ENCODE measurements at places on chromosomes 2 and 18.
A peak's percentile ranks its signal among the peaks of the same experiment; 100 is the strongest.

GRCh38 chr18:67600181-67601180, 84.0 kb upstream of the DSEL start:
- DNase-seq = no peak

DNA sequence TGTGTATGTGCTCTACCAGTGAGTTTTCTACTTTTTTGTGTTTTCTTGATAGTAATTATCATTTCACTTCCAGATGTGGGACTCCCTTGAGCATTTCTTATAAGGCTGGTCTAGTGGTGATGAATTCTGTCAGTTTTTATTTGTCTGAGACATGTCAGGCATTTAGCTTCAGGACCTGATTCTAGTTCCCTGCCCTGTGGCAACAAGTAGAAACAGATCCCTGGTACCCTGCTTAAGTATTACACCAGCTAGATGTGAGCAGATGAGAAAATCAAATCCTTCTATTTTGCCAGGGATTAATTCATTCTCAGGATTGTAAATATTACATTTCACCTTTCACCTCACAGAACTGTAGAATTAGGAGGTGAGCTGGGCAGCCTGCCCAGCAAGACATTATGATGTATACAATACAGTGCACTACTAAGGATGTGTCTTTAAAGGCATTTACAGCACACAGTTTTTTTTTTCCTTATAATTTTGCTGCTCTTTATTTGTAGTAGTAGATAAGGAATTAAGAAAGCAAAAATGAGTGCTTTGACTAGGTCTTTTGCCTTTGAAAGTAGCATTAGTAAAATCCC, 35.1 kb downstream of the GALM start:
- DNase-seq = no peak

GRCh38 chr18:42028247-42028832, 73.3 kb downstream of the PIK3C3 start:
- no peak for DNase-seq

DNA sequence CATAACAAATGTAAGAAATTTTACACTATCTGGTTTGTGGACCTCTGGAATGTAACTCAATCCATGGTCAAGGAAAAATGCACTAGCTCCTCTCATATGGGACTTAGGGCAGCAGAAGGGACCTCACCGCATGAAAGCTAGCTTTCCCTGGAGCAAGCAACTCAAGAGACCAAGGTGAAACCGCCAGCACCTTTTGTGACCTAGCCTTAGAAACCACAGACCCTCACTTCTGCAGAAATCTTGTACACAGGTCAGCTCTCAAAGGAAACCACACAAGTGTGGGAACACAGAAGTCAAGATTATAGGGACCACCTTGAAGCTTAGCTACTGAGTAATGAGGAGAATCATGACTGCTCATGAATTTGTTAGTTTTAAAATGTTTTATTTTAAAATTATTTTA, 222.5 kb downstream of the DLGAP1 start:
- no peak for DNase-seq

GRCh38 chr2:19327496-19327895, 30.9 kb downstream of the OSR1 start:
- DNase-seq = no peak

DNA sequence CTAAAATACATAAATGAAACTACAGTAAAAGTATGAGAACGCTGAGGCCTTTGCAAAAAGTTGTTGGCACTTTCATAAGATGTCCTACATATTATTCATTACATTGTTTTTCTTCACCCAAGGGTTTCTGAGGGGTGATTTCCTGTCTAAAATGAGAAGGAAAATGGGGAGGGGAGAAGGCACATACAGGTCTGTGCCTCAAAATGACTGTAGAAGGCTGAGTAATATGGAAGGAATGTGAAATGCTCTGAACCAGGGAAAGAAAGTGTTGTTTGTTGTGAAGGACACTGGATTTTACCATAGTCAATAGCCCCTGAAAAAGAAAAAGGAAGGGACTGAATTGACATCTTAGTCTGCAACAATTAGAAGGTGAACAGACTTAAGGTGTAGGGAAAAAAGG, 99.5 kb upstream of the RNF152 start:
- DNase-seq = no peak

- DNase-seq = peak; percentile 39
Measured at GRCh38 chr2:46470114-46470628, 9.2 kb upstream of the TMEM247 start.

- DNase-seq = no peak
Measured at GRCh38 chr2:129876541-129876940, 102.9 kb upstream of the RAB6C start.

DNA sequence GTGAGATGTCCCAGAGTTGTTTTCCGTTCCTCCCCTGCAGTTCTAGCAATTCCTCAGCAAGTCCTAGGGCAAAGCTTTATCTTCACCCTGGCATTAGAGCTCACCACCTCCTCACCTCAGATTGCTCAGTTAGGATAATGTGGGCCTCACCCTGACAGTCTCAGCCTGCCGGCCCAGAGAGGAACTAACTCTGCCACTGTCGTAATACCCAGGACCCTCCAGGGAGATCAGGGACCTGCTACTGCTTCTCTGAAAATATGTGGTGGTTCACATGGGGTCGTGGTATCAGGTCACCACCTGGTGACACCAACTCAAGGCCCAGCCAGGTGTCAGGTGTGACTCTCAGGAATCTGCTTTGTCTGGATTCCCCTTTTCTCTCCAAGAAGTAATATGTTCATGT, 120.7 kb downstream of the FEZ2 start:
- DNase-seq = no peak

DNA sequence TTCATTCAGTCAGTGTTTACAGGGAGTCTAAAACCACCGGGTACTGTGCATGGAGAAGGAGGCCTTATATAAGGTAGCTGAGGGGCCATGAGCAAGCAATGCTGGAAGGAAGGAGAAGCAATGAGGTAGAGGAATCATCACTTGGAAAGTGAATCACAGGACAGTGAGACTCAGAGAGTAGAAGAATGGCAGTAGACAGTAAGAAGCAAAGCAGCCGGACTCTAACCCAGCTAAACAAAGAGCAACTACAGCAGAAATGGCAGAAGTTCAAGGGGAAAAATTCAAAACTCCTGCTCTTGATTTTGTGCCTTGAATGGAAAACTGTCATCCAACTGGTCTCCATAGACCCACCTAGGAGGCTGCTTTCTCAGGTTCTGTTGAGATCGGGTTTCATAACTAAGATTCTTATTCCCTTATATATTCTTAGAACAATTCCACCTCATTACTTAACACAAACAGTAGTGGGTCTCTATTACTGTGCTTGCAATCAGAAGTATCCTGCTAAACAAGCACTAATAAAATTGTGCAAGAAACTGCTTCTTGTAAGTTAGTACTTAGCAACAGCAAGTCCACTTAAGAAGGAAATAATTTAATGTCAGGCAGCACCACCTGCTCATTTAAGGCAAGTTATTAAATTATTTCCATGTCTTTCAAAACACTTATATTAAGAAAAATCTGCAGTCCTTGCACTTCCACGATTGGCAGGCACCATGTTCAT, 68.0 kb downstream of the RBMS1 start:
- no peak for DNase-seq

DNA sequence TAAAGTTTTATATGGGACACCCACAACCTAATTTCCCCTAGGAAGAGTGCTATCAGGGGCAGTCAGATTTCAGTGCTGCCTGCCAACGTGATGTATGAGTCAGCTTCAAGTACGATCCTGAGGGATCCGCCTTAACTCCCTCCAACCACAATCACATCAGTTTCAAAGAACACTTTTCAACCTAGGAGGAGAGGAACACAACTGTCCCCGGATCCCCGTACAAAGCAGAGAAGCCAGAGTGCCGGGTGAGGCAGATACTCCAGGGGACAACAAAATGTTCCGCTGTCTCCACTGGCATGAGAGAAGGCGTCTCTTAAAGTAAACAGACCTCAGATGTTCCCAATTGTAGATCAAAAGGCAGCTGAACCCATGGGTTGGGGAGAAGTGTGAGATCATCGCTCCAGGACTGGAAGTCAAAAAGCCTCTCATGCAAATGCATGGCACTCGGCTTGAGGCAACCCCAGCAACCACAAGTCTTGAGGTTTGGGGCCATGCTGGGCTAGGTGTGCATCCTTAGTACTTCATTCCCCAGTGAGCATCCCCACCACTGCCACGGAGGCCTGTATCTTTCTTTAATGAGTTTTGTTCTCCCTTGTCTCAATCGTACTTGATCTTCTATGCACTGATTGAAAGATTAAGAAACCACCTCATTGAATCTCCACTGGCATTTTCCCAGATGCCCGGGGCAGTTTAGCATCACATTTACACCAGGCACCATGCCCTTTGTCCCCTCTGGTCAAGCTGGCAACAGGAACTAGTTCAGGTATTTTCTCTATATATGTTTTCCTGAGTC, 91.0 kb upstream of the CCBE1 start:
- DNase-seq = no peak

- no peak for DNase-seq
Measured at GRCh38 chr2:12504443-12504842, 212.3 kb upstream of the TRIB2 start.

GRCh38 chr2:131154647-131155046, 49.5 kb downstream of the PLEKHB2 start:
- no peak for DNase-seq

GRCh38 chr18:56086176-56086575, 498.2 kb upstream of the TCF4 start:
- no peak for DNase-seq

DNA sequence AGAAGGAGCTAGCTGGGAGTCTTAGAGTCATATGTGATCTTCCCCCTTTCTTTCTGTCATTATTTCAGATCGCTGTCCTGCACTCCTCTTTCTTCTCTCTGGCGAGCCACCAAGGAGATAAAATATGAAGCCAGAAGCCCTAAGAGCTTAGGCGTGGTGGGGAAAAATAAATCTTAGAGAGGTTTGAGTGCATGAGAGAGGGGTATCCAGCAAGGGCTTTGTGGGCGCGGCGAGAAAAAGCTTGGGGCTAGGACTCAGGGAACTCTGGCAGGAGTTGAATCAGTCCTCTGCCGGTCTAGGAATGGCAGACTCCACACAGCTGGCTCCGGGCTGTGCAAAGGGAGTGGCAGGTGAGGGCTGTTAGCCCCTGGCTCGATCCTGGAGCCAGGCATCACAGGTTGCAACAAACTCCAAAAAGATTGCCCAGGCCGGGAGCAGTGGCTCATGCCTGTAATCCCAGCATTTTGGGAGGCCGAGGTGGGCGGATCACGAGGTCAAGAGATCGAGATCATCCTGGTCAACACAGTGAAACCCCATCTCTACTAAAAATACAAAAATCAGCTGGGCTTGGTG, 20.1 kb upstream of the IGFBP5 start:
- no peak for DNase-seq

- no peak for DNase-seq
Measured at GRCh38 chr18:35920623-35921022, 51.9 kb upstream of the RMP24 start.

- DNase-seq = no peak
Measured at GRCh38 chr2:70942396-70943204, 6.9 kb downstream of the ATP6V1B1 start.

DNA sequence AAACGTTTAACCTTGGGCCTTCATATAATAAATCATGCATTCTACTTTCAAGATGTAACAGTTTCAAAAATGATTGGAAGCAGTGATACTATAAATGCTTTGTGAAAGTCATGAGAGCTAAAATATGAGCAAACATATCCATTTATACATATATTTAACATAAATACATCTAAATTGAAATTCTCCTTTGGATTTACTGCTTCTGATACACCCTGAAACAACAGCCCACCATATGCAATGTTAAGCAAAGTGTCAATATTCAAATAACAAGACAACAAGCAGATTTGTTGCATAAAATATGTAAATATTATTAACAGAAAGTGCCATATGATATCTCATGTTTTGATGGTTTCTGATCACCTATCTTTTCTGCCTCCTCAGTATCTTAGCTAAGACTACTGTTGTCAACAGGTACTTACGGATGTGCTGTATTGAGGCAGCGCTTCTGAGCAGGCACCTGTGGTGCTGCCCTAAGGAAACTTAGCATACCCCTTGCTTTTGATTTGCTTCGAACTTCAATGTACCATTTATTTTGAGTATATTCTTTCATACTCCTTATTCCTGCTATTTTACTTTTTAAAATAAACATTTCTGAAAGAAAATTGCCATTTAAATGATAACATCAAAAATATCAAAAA, 6.1 kb downstream of the FIGN start:
- no peak for DNase-seq

DNA sequence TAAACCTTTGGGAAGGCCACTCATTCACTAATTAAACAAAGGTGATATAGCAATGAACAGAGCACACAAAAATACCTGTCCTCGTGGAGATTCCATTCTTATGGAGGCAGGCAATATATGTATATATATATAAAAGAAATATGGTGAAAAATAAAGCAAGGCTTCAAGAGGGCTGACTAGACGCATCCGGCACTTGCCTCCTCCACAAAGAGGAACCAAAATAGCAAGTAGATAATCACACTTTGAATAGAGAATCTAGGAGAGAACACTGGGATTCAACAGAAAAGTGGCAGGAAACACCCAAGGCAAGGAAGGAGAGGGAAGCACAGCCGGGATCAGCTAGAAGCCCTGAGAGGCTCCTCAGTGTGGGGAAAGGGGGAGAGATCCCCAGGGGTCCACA, 218.4 kb upstream of the FOSL2 start:
- no peak for DNase-seq

GRCh38 chr2:217978536-217979150, 24.2 kb downstream of the TNS1 start:
- DNase-seq = no peak

DNA sequence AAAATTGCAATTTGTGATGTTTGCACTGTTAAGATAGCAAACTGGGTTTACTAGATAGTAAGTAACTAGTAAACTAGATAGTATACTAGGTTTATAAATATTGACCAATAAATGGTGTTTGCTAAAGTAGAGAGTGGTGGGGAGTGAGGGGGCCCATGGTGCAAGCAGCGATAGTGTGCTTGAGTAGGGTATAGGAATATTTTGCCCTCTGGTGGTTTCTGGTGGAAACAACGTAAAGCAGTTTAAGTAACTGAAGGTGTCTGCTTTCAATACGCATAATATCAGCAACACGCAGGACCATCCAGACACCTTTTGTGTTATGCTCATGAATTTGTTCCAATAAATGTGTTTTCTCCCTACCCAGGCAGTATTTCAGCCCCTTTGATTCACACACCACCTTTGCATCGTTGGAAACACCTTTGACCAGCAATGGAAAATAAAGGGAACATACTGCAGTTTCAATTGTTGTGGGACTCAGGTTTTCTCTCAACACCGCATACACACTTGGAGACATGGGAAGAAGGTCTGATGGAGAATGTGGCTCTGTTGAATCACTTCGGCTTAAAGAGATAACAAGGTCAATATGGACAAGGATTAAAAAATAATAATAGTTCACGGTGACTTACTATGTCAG, 16.7 kb upstream of the STAT1 start:
- peak; percentile 32 for DNase-seq

GRCh38 chr2:168708080-168708479, 94.4 kb upstream of the NOSTRIN start:
- DNase-seq = no peak

GRCh38 chr2:28643911-28644334, 107.7 kb upstream of the PPP1CB start:
- no peak for DNase-seq

- DNase-seq = no peak
Measured at GRCh38 chr18:34991561-34991960, 49.7 kb upstream of the MAPRE2 start.

- no peak for DNase-seq
Measured at GRCh38 chr2:37583402-37583801, 88.0 kb downstream of the CDC42EP3 start.
